ENCODE measurements at places on chromosomes 13 and 19.
A peak's percentile ranks its signal among the peaks of the same experiment; 100 is the strongest.

DNA sequence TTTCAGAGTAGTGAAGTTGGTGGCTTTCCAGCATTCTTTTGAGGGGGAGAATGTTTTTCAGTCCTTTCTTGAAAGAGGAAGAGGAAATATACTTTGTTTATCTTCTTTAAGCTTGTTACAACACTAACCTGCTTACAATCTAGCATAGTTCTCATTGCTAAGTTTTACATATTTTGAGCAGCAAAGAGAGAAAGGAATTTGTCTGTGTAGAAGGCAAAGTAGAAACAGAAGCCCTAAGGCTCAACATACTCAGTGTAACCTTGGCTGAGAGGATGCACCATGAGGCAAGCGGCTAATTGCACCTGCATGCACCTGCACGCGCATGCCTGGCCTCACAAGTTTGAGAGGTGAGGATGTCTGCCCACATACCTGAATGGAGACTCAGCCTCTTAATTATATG is 2.2 kb downstream of the FRY start:
- H3K4me1 ChIP-seq: peaks cover 26% of the 10 kb centered on the region
- no peak for DNase-seq

DNA sequence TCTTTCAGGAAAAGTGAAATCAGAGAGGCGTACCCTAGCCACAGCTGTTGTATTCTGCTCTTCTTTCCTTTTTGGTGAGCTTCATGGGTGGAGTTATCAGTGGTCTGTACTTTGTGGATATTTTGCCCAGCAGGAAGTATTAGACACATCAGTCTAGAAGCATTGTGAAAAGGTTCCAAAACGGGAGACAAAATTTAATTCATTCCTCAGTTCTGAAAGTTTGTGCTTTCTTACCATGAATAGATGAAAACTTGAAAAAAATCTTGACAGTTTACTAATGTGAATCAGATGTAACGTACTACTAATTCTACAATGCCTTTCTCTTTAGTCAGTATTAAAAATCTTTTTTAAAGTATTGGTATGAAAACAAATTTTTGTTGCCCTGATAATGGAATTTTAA is 116.8 kb downstream of the DNAJC3 start:
- H3K27me3 ChIP-seq: no peaks in the 10 kb centered on the region
- H3K4me1 ChIP-seq: peaks cover 9% of the 10 kb centered on the region
- no peak overlapping the region for H3K4me3 ChIP-seq
- H3K36me3 ChIP-seq: peaks cover 28% of the 10 kb centered on the region
- no peak for DNase-seq
- H3K27ac ChIP-seq: no peak overlapping the region

GRCh38 chr19:38003438-38004185 is 96.6 kb downstream of the SIPA1L3 start:
- peaks cover 49% of the 10 kb centered on the region for H3K4me1 ChIP-seq
- peak overlapping the region; percentile 26 for H3K4me3 ChIP-seq
- no peaks in the 10 kb centered on the region for H3K36me3 ChIP-seq
- peak overlapping the region; percentile 92 for H3K27ac ChIP-seq
- DNase-seq: peak; percentile 93

DNA sequence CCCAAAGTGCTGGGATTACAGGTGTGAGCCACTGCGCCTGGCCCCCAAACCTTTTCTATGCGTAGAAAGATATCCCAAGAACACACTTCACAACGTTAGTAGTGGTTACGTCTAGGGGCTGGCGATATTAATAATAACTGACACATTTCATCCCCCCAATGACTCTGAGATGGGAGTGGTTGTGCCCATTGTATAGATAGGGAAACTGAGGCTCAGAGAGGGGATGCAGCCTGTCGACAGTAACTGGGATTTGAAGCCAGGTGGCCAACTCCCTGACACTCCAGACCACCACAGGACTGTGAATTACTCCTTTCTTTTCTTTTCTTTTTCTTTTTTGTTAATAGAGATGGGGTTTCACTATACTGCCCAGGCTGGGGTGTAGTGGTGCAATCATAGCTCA is 25.3 kb upstream of the PTPRS start:
- H3K4me1 ChIP-seq: no peaks in the 10 kb centered on the region
- no peak overlapping the region for H3K27ac ChIP-seq
- no peaks in the 10 kb centered on the region for H3K36me3 ChIP-seq
- H3K27me3 ChIP-seq: peaks cover 3% of the 10 kb centered on the region

- H3K27me3 ChIP-seq: no peaks in the 10 kb centered on the region
- no peak overlapping the region for H3K4me3 ChIP-seq
- H3K27ac ChIP-seq: no peak overlapping the region
- no peak for DNase-seq
- no peaks in the 10 kb centered on the region for H3K4me1 ChIP-seq
- H3K36me3 ChIP-seq: no peaks in the 10 kb centered on the region
Measured at GRCh38 chr13:79427265-79427664, 21.2 kb upstream of the RBM26 start.

GRCh38 chr13:33367926-33368325 is 82.4 kb upstream of the STARD13 start:
- H3K27ac ChIP-seq: no peak overlapping the region
- no peaks in the 10 kb centered on the region for H3K27me3 ChIP-seq
- DNase-seq: no peak
- H3K4me3 ChIP-seq: no peak overlapping the region
- H3K36me3 ChIP-seq: no peaks in the 10 kb centered on the region
- H3K4me1 ChIP-seq: no peaks in the 10 kb centered on the region

GRCh38 chr13:24217601-24218281 is 57.2 kb downstream of the SPATA13 start:
- H3K4me1 ChIP-seq: peaks cover 19% of the 10 kb centered on the region
- no peak overlapping the region for H3K27ac ChIP-seq
- H3K27me3 ChIP-seq: no peaks in the 10 kb centered on the region
- peaks cover 2% of the 10 kb centered on the region for H3K36me3 ChIP-seq

GRCh38 chr19:27718234-27718633 is 1494.7 kb downstream of the UQCRFS1 start:
- no peak for DNase-seq
- no peaks in the 10 kb centered on the region for H3K4me1 ChIP-seq
- no peaks in the 10 kb centered on the region for H3K27me3 ChIP-seq

GRCh38 chr13:85223883-85224656 is 575.1 kb downstream of the SLITRK6 start:
- H3K36me3 ChIP-seq: no peaks in the 10 kb centered on the region
- no peaks in the 10 kb centered on the region for H3K4me1 ChIP-seq
- no peaks in the 10 kb centered on the region for H3K27me3 ChIP-seq
- no peak overlapping the region for H3K27ac ChIP-seq
- H3K4me3 ChIP-seq: no peak overlapping the region
- DNase-seq: no peak

DNA sequence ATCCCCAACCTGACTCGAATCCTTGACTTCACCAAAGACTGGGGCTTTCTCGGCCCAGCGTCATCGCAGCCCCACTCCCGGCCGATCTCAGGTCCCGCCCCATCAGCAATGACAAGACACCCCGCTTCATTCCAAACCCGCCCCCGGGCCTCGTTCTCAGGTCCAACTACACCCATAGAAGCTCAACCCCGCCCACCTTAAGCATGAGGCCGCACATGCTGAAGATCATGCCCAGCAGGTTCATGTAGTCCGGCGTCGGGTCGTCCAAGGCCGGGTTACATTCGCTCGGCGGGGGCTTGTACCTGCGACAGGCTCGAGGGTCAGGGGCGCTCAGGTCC is 2.3 kb downstream of the WDR83 start:
- peaks cover 28% of the 10 kb centered on the region for H3K4me1 ChIP-seq
- peak overlapping the region; percentile 70 for H3K4me3 ChIP-seq
- no peak for DNase-seq
- no peaks in the 10 kb centered on the region for H3K27me3 ChIP-seq
- peak overlapping the region; percentile 94 for H3K27ac ChIP-seq

DNA sequence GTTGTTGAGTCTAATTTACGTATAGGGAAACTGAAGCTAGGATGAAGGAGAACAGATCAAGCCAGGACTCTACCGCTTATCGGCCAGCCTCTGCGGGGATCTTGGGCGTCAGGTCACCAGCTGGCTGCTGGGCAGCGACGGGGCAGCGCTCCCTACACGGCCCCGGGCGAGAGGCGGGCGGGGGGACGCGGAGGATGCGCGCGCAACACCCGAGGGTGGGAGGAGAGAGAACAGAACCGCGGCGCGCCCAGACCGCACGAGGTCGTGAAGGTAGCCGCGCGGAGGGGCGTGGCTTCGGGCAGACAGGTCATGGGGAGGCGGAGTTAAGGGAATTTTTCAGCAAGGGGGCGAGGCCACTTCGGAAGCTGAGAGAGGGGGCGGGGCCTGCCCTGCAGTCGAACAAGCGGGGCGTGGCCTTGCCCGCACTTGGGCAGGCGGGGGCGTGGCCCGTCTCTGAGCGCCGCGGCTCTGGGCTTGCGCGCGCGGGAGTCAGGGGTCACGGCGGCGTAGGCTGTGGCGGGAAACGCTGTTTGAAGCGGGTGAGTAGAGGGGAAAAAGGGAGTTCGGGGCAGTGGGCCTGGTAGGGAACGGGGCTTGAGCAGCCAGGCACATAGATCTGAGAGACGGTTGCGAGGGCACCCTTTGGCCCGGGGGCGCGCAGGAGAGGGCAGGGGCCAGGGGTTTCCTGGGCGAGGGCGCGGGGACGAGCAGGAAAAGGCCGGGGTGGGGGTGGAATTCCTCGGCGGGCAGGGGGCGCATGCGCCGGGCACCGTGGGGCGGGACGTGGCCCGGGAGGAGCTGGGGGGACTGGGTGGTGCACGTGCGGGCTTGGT is at the start of gene POLD1:
Gene POLD1 (plus strand): TSS at position 496 of the 833 bp plus-strand sequence. CDS start 14,505 bp downstream, outside the sequence.
- H3K36me3 ChIP-seq: peaks cover 57% of the 10 kb centered on the region
- peak; percentile 98 for DNase-seq
- peaks cover 6% of the 10 kb centered on the region for H3K4me1 ChIP-seq

DNA sequence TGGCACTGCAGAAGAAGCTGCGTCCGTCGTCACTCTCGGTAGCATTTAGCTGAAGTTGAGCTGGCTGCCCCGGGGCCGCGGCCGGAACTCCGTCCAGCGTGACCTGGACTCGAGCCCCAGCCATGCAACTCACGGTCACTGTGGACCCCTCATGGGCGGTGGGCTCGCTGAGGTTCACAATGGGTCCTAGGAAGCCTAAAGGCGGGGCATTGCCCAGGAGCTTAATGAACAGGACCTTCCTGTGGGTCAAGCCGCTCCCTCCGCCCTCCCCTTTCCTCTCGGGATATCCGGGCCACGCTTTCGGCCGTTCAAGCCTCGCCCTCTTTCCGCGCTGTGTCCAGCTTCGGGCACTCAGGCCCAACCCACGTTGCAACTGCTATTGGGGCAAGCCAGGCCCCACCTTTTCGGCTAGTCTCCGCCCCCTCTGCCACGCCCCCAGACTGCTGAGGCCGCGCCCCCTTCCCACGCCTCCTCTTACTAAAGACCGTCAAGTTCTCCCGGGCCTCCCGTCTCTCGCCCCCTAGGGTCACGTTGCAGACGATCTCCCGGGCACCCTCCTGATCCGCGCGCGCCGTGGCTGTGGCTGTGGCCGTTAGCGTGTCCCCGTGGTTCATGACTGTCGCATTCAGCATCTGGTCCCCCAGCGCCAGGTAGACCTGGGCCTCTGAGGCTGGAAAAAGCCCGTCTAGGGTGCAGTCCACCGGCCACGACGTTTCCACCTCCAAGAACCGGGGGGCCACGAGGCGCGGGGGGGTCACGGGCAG is 1.4 kb upstream of the RAVER1 start:
- peaks cover 19% of the 10 kb centered on the region for H3K4me1 ChIP-seq
- peak overlapping the region; percentile 93 for H3K4me3 ChIP-seq
- H3K27ac ChIP-seq: no peak overlapping the region
- H3K36me3 ChIP-seq: peaks cover 30% of the 10 kb centered on the region
- H3K27me3 ChIP-seq: no peaks in the 10 kb centered on the region

GRCh38 chr19:50147462-50148423 is 15.3 kb downstream of the IZUMO2 start:
- no peaks in the 10 kb centered on the region for H3K27me3 ChIP-seq
- no peak overlapping the region for H3K27ac ChIP-seq
- no peaks in the 10 kb centered on the region for H3K4me1 ChIP-seq
- H3K36me3 ChIP-seq: no peaks in the 10 kb centered on the region

GRCh38 chr13:101453784-101454201 is 1.3 kb downstream of the ITGBL1 start:
- H3K4me3 ChIP-seq: peak overlapping the region; percentile 44
- H3K36me3 ChIP-seq: no peaks in the 10 kb centered on the region
- DNase-seq: peak; percentile 34
- peaks cover 72% of the 10 kb centered on the region for H3K4me1 ChIP-seq

DNA sequence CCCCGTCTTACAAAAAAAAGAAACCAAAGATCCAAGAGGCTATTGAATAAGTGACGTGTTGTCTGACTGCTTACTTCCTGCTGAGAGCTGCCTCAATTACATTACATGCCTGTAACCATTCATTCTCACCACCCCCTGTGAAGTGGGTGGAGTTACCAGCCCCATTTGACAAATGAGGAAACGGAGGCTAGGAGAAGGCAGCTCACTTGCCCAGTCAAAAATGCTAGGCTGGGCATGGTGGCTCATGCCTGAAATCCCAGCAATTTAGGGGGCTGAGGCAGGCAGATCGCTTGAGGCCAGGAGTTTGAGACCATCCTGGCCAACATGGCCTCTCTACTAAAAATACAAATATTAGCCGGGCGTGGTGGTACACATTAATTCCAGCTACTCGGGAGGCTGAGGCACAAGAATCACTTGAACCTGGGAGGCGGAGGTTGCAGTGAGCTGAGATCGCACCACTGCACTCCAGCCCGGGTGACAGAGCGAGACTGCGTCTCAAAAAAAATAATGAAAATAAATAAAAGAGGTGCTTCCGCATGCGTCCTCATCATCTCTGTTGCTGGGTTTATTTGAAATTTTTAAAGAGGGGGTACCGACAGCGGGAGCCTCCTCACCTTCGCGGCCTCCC is 499 bp downstream of the LSM7 start:
- peak overlapping the region; percentile 79 for H3K27ac ChIP-seq
- H3K36me3 ChIP-seq: peaks cover 48% of the 10 kb centered on the region
- peak overlapping the region; percentile 96 for H3K4me3 ChIP-seq
- peaks cover 13% of the 10 kb centered on the region for H3K4me1 ChIP-seq

GRCh38 chr19:55650126-55650557 is 2.1 kb downstream of the CCDC106 start:
- no peak overlapping the region for H3K27ac ChIP-seq
- H3K36me3 ChIP-seq: peaks cover 23% of the 10 kb centered on the region
- H3K27me3 ChIP-seq: no peaks in the 10 kb centered on the region
- H3K4me1 ChIP-seq: peaks cover 16% of the 10 kb centered on the region
- DNase-seq: no peak

- no peak for DNase-seq
- H3K27me3 ChIP-seq: no peaks in the 10 kb centered on the region
- H3K4me3 ChIP-seq: peak within 1 kb of the TSS; percentile 67
Measured at GRCh38 chr19:43504426-43505185, at the start of gene PHLDB3. PHLDB3 (minus strand) TSS chr19:43504746; CDS start chr19:43504118, 628 bp downstream.

DNA sequence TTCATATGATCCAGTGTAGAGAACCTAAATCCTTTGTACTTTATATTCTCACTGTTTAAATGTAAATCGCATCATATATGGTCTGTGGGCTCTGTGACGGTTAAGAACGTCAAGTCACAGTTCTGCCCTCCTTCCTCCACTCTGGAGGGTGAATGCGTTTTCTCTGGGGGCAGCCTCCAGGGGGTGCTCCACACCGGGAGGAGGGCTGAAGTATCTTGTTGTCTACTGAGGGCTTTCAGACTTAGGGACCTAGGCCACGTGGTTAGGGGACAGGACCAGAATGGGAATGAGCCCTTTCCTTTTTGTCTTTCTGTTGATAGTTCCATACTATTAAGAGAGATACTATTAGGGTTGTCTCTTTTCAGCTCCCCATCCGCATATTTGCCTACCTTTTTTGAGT is 504.9 kb downstream of the FGF9 start:
- no peak overlapping the region for H3K4me3 ChIP-seq
- no peaks in the 10 kb centered on the region for H3K27me3 ChIP-seq
- H3K4me1 ChIP-seq: peaks cover 14% of the 10 kb centered on the region

GRCh38 chr19:54209811-54210494 is 9.3 kb downstream of the RPS9 start:
- H3K27me3 ChIP-seq: no peaks in the 10 kb centered on the region
- H3K4me1 ChIP-seq: peaks cover 30% of the 10 kb centered on the region
- no peak overlapping the region for H3K4me3 ChIP-seq

Measured in SJSA1 (cell line).